ENCODE measurements at places on chromosomes 2 and 18.

- DNase-seq = no peak
Measured at GRCh38 chr2:182715121-182715891, 751 bp upstream of the DNAJC10 start.

- no peak for DNase-seq
Measured at GRCh38 chr18:7070466-7070865, 47.1 kb downstream of the LAMA1 start.

DNA sequence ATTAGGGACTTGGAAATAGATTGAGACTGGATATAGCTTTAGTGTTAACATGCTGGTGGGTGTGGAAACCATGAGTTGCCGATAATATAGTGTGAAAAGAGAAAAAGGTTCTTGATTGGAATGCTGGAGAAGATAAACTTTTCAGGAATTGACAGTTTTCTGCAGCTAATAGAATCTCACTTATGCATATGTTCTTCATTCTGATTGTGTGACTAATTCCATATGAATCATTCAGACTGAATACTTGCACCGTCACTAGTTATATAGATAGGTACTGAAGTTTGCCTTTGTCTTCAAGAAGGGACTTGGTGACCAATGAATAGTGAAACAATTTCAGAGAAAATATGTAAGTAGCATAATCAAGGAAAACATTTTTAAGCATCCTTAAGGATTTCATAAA lies 225.7 kb upstream of the FOSL2 start:
- DNase-seq = no peak

DNA sequence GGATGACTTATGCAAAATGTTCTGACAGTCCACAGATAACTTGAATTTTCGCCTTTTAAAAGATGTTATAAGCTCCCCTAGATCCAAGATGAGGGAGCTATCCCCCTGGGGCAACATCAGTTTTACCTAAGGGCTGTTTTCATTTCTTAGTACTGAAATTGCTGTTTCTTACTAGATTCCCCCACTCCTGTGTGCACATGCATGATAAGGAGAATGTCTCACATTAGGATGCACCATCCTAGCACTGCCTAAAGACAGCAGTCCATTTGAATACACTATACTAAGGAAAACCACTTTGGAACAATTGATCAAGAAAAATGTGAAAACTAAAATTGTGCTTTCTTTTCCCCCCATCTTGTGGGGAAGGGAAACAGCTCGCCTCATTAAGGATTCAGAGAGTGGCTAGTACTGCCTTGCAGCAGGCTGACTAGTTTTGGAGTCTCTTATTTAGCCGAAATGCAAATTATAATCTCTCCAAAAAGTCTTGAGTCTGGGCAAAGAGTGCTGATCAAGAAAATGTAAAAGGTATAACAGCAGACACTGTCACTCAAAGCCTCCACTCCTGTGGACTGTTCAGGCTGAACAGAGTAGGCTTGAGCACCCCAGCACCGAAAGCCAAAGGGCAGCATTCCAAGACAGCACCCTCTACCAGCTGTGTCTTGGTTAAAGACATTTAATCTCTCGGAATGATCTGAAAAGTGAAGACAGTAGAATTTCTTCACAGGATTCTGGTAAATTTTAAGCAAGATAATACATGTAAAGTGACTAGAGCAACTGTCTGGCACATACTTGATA lies 65.0 kb downstream of the ZNF385B start:
- no peak for DNase-seq

DNA sequence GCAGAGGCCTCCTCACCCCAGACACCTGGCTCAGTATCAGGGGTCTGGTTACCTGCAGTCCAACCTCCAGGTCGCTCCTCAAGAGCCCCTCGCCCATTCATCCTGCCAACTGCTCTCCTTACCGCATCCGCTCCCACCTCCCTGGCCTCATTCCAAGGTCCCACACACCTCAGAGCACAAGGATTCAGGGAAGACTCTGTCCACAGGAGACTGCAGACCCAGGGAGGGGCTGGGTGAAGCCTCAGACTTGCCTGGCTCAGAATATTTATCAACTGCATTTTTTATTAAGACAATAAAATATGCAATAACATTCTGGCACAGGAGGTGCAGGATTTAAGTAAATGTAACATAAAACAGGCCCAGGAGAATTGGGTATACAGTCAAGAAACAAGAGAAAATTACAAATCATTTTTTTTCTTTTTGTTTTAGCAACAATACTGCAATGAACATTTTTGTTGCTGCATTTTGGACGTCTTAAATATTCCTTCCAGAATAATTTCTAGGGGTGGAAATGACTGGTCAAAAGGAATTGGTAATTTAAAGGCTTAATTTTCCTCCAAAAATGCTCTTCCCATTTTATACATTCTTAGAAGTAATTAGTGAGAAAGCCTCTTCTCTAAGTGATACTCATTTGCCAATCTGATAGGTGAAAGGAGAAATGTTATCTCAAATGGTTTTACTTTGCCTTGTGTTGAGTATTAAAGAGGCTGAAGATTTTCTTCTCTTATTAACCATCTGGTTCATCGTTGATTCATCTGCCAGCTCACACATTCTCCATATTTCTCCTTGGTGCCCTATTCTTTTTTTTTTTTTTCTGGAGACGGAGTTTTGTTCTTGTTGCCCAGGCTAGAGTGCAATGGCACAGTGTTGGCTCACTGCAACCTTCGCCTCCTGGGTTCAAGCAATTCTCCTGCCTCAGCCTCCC lies 42.5 kb downstream of the TEX44 start:
- no peak for DNase-seq

GRCh38 chr2:224969633-224970260 lies 72.5 kb downstream of the DOCK10 start:
- no peak for DNase-seq

DNA sequence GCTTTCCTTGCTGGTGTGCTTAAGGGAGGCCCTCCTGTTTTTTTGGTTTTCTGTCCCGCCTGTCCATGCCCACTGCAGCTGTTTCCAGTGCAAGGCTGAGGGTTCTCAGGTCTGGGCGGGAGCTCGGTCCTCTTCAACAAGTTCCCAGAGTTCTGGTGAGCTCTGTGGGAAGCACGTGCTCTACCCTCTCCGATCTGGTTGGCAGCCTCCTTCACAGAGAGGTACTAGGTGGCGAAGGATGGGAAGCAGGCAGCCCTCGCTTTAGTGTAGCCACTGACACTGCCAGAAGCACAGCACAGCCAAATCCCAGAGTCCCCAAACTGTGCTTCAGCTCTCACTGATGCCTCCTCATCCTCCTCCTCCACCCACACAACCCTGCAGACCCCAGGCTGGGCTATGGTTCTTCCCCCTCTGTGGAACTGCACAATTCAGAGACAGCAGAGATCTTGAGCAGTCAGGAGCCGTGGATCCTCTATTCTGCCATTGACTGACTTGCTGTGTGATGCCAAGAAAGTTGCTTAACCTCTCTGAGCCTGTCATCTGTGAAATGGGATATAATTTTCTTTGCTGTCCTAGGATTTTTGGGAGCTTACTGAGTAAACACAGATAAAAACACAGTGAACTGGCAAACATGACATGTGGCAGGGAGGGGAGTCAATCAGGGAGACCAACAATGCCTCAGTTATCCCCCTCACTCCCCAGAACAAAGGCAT lies 157.3 kb downstream of the MSH2 start:
- DNase-seq = no peak

DNA sequence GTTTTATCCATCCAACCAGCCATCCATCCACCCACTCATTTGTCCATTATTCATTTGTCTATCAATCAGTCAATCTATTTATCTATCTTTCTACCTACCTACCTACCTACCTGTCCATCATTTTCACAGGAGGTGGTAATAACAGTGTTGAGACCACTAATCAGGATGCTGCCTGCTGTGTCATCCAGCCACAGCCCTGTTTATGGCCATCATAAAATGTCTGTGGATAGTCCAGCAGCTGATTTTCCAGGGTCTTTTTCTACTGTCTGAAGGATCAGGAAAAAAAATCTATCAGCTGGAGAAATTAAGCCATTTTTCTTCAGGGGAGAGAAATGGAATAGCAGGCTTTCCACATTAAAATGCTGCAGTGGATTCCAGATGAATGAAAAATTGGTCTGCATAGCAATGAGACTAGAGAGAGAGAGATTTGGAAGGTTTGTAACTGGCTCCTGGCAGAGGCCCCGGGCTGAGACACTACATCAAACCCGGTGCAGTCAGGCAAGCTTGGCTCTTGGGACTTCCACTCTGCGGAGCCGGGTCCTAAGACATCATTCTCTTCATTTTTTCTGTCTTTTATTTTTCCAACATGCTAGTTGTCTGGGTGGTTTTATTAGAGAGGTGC lies 33.0 kb upstream of the BOD1L2 start:
- DNase-seq = no peak

- no peak for DNase-seq
Measured at GRCh38 chr2:627926-628560, 49.2 kb downstream of the TMEM18 start.

- no peak for DNase-seq
Measured at GRCh38 chr18:5380586-5380985, 85.1 kb upstream of the ZBTB14 start.

DNA sequence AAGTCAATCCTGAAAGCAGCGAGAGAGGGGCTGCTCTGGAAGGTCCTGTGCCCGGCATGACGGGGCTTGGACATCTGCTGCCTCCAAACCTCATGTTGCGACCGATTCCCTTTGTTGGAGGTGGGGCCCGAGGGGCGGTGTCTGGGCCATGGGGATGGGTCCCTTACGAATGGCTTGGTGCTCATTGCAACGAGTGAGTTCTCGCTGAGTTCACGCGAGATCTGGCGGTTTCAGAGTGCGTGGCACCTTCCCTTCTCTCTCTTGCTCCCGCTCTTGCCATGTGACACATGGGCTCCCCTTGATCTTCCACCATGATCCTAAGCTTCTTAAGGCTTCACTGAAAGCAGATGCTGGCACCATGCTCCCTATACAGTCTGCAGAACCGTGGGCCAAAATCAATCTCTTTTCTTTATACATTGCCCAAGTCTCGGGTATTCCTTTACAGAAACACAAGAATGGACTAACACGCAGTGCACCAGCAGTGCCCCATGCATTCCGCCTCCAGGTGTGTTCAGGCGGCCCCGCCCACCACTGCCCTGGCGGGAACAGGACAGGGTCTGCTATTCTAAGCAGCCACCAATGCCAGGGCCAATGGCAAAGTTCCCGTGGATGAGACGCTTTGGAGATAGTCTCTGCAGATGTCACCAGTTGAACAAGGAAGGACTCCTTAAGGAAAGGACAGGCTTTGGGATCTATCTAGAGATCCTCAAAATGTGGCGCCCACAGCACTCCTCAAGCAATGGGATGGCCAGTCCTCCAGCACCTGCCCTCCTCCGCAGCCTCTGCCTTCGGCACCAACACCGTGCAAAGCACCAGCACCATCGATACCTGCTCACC lies 63.4 kb downstream of the ZNF516 start:
- DNase-seq = no peak

GRCh38 chr18:78736015-78736690 lies 243.5 kb upstream of the SALL3 start:
- DNase-seq = no peak

DNA sequence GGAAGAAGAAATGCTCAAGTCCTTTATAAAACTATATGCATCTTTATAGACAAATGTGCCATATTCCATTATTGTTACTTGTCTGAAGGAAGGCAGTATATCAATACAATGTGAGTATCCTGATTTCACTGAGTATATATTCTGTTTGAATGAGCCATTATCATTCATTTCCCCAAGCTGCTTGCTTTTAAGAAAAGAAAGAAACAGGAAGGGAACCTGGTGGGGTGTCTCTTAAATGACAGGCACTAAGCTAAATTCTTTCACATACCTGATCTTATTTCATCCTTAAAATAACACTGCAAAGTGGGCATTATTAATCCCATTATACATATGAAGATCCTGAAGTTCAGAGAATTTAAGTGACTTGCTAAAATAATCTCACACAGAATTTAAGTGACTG lies 307.9 kb downstream of the SLC8A1 start:
- DNase-seq = no peak

DNA sequence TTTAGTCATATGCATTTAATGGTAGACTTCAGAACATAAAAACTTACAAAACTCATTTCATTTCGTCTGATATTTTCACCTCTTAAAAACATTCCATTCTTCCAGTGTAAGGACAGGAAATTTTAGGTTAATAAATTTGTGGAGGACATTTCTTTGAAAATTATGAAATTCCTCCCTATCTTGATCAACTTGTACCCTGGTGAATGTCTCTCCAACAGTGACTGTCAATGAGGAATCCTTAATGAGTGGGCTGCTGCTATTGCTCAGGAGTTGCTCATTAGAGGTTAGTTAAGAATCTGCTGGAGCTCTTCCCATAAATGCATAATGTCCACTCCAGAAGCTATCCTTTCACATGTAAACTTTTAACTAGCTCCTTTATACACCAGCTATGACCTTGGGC lies 69.1 kb downstream of the LRP1B start:
- DNase-seq = no peak

- DNase-seq = no peak
Measured at GRCh38 chr18:28074076-28074475, 102.9 kb downstream of the CDH2 start.

DNA sequence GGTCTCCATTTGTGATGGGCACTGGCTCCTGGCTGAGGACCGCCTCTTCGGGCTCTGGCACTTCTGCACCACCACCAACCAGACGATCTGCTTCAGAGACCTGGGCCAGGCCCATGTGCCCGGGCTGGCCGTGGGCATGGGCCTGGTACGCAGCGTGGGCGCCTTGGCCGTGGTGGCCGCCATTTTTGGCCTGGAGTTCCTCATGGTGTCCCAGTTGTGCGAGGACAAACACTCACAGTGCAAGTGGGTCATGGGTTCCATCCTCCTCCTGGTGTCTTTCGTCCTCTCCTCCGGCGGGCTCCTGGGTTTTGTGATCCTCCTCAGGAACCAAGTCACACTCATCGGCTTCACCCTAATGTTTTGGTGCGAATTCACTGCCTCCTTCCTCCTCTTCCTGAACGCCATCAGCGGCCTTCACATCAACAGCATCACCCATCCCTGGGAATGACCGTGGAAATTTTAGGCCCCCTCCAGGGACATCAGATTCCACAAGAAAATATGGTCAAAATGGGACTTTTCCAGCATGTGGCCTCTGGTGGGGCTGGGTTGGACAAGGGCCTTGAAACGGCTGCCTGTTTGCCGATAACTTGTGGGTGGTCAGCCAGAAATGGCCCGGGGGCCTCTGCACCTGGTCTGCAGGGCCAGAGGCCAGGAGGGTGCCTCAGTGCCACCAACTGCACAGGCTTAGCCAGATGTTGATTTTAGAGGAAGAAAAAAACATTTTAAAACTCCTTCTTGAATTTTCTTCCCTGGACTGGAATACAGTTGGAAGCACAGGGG lies 5.5 kb downstream of the TMEM37 start:
- no peak for DNase-seq

DNA sequence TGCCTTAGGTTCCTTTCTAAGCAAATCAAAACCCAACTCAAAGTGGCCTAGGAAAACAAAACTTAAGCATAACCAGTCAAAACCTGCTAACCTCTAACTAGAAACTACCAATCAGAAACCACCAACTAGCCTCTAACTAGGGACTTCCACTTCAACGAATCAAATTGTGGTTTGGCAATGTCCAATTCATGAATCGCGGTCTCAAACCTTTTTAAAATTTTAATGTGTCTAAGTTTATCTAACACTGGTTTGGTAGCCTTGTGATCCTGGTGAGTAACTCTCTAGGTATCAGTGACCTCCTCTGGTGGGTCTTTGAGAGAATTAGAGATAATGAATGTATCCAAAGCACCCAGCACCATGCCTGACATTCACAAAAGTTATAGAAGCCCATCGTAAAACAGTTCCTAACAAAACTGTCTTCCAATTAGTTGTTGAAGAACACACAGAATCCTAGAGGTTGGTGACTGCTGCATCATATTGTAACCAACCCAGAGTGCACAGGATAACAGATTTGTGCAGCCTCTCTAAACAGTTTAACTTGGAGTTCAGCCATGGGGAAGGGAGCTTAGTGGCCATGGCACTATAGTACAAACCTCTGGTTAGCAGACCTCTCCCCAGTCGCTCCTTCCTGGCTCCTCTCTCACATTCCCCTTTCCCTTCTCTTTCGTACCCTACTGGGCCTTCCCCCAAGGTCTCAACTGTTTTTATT lies 45.2 kb upstream of the B3GNT2 start:
- DNase-seq = no peak

Measured in brain pericyte (primary cell).